ENCODE measurements at places on chromosomes 12 and 14. TPM values are rescaled to one million over a fixed set of nuclear protein-coding genes. Genes with fewer than 3 reads are reported as not detected.

The EIF2B1 gene
- total RNA-seq, result 97.2 TPM

The ADIPOR2 gene
- 31.5 TPM for total RNA-seq

The DPF3 gene
- 2.5 TPM for total RNA-seq

The PIP4K2C gene
- total RNA-seq, result 27.6 TPM

The BICDL1 gene
- total RNA-seq, result 0.17 TPM

The DLST gene
- total RNA-seq, result 81.8 TPM

All from esophagus muscularis mucosa (tissue), 4 donors.